ENCODE measurements at places on chromosomes 5 and 9.

DNA sequence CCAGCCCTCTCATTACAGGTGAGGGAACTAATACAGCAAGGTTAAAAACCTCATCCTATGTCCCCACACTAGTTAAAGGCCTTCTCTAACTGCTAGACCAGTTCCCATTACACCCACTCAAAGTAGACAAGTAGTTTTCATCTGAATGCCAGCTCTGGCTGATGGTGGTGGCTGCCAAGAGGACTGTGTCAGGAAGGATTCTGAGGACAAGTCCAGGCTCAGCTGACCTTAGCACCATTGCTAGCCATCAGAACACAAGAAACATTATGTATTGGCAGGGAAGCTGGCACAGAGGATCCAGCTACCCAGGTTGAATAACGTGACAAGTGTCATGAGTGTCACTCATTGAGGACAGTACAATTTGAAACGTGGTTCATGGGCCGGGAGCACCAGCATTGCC lies 163.4 kb downstream of the HSD17B3 start:
- DNase-seq = no peak

DNA sequence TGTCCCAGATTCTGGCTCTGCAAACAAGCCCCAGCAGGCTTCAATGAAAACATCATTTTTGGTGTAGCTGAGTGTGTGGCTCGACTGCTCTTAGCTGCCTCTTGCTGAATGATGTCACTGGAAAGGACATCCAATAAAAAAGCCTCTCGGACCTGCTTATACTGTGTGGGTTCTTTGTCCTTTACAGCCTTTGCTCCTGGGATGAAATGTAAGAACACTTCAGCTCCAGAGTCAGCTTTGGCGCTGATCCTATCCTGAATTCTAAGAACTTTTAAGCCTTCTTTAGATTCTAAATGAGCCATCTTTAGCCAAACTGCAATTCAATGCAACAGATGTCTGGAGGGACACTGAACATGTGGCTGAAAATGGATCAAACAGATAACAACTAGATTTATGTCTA lies 404.6 kb upstream of the C9orf72 start:
- no peak for DNase-seq

GRCh38 chr9:33471361-33471760 lies 2.4 kb downstream of the NOL6 start:
- DNase-seq = no peak

DNA sequence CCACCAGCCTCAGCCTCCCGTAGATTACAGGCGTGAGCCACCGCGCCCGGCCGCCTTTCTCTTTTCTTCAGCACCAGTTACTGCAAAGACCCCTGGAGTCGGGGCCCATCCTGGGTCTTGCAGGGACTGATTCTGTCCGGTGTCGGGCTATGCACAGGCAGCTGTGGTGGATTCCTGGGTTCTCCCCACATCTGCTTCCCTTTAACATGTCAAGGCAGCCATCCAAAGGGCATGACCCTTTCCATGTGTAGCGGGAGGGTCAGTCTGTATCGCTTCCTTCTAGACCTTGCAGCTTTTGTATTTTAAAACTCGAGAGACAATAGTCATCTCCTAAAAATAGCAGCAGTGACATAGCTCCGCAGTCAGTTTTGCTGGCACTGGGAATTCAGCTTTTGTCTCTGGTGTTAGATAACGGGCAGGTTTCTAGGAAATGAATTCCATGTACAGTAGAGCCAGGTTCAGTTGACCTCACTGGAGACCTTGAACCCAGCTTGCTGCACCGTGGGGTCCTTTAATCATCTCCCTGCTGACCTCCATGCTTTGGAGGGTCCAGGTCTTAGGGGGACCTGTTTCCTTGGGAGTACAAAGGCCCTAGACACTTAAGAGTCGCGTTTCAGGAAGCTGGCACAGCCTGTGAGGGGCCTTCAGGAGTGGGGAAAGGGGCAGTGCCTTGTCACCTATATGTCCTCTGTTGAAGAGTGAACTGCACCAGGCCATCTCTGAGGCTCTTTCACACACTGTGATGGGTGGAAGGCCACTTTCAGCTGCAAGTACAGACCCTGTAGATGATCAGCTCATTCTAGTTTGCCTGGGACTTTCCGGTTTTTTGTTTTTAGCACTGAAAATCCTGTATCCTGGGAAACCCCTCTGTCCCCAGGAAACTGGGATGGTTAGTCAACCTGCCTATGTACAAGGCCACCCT lies 13.8 kb downstream of the ANKRD33B start:
- DNase-seq = no peak

DNA sequence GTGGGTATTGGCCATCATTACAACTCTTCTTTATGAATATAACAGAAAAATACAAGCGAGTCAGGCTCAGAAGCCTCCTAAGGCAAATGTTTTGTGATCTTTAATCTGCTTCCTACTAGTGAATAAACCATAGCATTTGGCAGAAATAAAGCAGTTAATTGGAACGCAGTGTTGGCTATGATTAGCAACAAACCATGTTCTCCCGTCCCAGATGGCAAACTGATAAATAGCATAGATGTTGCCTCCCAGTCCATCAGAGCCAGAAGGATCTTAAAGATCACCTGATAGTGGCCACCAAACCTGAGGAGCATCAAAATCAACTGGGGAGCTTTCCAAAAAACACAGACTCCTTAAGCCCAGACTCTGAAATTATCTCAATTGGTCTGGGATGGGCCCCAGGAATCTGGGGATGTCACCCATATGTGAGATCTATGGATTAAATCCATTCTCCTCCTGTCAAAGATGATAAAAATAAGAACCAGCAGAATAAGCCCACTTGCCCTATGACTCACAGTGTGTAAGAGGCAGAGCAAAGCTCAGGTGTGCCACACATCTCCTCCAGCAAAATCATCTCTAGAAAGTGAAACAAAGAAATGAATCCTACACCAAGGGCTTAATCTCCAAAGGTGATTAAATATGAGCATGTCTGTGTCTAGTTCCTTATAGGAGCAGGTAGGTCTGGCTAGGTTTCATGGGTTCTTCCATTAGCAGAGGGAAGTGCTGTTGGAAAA lies 50.3 kb downstream of the APBA1 start:
- DNase-seq = no peak

DNA sequence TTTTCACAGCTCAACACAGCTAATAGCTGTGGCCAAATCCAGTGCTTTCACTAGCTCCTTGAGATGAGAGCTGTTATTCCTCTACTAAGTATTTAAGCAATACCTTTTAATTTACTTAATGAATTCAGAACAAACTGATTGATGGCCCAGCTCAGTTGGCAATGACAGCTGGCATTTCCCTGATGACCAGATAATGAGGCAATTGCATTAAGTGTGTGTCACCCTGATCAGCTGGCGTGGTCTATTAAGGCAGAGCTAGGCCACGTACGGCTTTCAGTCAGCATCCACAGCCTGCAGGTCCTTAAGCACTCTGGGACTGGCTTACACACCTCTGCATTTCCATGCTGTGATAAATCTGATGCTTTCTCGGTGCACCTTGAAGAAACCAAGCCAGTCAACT lies 34.4 kb downstream of the TTLL11 start:
- no peak for DNase-seq

GRCh38 chr5:73201547-73202513 lies 28.8 kb downstream of the TMEM174 start:
- peak; percentile 35 for DNase-seq

DNA sequence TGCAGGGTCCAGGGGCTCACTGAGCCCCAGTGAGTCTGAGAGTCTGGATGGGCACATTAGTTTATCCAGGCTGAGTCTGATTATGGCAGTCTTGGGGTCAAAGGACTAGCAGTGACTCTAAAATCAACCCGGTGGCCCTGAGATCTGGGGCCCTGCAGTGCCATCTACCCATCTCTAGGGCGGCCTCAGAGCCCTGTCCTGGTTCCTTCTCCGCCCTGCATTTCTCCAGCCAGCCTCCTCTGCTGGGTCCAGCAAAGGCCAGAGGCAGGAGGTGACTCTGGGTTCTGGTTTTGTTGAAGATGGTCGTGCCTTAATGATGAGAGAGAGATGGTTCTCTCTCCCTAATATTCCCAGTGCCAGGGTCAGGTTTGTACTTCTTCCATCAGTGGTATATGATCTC lies 15.0 kb downstream of the DCANP1 start:
- no peak for DNase-seq

DNA sequence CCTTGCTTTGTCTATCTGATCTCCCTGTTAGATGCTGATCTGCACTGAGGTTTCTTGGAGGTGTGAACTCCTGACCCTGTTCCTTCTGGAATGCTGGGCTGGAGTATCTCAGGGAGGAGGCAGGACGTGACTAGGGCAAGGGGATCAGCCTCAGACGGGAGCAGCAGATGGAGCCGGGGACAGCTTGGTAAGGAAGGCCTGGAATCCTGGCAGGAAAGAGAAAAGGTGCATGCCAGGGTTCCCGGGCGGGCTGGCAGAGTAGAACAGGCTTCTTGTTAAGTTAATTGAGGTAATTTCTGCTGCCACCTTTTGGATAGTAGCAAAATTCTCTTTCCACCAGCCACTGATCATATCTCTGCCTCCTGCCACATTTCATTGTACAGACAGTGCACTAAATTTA lies 180.9 kb downstream of the ZNF462 start:
- no peak for DNase-seq

GRCh38 chr5:132504746-132505145 lies 14.2 kb upstream of the IRF1 start:
- DNase-seq = no peak

DNA sequence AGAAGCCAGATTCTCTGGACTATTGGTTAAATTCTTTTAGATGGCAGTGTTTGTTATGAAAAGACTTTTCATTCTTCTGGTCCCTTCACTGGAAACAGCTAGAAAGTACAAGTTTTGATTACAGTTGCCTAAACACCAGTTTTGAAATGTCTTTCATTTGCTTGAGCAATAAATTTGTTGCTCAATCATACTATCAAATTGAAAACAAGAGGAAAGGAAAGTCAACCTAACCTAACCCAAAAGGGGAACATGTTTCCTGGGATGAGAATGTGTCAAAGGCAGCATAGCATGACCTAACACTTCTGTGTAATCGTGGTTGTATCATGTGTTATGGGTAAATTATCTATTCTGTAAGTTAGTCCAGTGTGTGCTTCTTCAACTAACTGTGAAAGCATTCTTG lies 213.2 kb downstream of the TMC1 start:
- no peak for DNase-seq

DNA sequence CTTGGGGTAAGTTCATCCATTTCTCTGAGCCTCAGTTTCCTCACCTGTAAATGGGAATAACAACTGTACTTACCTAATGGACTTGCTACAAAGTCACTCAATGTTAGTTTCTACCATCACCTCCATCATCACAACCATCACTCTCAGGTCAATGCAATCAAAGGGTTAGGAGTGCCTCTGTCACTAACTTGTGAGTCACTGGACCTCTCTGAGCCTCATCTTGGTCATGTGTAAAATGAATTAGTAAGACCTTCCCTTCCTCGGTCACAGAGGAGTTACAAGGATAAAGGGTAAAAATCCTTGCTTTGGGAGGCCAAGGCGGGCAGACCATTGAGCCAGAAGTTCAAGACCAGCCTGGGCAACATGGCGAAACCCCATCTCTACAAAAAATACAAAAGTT lies 12.8 kb downstream of the FABP6 start:
- no peak for DNase-seq

DNA sequence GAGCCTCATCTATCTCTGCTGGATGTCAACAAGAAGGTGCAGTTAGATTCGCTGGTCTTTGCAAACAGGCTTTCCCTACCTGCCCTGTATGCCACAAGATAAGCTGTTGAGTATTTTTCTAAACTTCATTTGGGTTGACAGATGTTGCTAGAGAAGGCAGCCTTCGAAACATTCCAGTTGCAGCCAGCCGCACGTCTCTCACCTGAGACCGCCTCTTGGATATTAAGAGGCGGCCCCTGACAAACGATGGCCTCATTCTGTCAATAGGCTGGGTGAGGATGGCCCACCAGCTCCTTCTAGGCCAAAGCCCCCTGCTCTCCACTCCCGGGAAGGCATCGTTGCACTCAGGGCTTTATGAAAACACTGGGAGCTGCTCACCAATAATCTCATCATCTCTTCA lies 181.6 kb downstream of the DAB2IP start:
- no peak for DNase-seq

- DNase-seq = no peak
These were observed 52.8 kb downstream of the EXD3 start for GRCh38 chr9:137369911-137370764.

DNA sequence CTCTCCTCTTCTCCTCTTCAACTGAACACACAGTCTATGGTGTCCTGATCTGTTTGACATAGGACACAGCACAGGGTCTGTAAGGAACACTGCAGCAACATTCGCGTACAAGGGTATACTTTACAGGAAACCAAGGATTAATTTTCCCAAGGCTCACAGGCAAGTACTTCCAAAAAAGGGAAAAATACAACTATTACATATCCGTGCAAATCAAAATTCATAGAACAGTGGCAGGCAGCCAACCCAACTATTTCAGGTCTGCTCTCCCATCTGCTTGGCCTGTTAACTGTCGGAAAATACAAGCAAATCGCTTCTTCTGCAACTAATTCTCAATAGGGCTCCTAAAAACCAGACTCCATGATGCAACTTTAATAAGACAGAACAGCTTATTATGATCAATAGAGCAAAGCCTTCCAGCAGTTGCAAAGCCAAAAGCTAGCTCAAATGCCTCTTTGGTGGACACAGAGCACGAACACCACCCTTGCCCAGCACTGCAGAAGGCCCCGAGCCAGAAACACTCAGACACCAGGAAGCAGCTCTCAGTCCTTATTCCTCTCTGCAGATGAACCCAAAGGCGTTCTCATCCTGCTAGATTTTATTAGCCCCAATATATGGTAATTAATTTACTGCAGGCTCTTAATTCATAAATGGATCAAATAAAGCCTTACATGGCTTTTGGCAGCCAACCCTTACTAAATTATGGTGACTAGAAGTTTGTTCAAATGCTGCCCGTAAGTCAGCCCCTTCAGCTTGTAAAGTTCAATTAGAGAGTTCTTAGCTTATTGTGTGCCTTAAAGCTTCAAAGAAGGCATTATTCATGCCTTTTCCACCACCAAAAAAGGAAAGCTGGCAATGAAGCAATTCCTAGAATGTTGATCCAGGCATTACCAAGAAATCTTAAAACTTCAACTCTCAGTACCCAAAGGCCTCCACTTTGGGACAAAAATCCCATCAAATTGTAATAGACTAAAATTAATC lies 68.8 kb downstream of the ZNF608 start:
- DNase-seq = no peak

DNA sequence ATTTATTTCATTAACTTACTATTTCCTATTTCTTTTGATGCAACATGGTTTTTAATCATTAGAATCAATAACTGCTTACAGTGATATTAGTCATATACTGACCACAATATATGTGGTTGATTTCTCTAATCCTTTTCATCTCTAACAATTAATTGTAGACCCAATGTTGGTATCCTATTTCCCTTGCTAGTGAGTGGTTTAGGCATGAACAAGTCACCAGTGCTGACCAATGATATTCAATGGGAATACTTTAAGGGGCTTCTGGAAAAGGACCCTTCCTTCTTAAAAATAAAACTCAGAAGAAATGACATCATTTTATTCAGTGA lies 672.4 kb upstream of the GRAMD2B start:
- no peak for DNase-seq

- DNase-seq = no peak
These were observed 65.5 kb upstream of the BARHL1 start for GRCh38 chr9:132516911-132517310.

- no peak for DNase-seq
These were observed 84.9 kb downstream of the ATP10B start for GRCh38 chr5:160767062-160767461.

DNA sequence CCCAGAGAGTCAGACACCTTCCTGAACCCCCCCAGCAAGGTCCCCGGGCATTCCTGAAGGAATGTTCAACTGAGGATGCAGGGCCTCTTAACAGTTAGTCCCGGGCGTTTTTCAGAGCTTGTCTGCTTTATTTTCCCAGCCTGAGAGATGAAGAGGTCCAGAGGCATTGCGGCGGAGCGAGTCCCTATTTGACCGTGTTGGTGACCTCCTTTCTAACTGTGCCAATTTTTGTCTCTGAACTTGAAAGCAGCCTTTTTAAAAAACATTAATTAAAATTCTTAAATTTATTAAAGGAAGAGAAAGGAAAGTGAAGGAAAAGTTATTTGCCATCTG lies 433 bp upstream of the PTAR1 start:
- no peak for DNase-seq

Measured in CD4-positive, alpha-beta T cell treated with Interferon gamma for 1 hour (primary cell).